ENCODE measurements at places on chromosomes 5 and 9.
A peak's percentile ranks its signal among the peaks of the same experiment; 100 is the strongest.

GRCh38 chr5:143495110-143495509 is 91.6 kb upstream of the NR3C1 start:
- no peak for DNase-seq

- DNase-seq, result no peak
Measured at GRCh38 chr9:121912812-121913627, 180.1 kb downstream of the TTLL11 start.

GRCh38 chr5:131324303-131324702 is 60.5 kb downstream of the CDC42SE2 start:
- no peak for DNase-seq

GRCh38 chr5:107331312-107331711 is 339.4 kb downstream of the EFNA5 start:
- DNase-seq, result no peak

GRCh38 chr9:75104607-75105006 is 16.3 kb downstream of the OSTF1 start:
- DNase-seq, result no peak

DNA sequence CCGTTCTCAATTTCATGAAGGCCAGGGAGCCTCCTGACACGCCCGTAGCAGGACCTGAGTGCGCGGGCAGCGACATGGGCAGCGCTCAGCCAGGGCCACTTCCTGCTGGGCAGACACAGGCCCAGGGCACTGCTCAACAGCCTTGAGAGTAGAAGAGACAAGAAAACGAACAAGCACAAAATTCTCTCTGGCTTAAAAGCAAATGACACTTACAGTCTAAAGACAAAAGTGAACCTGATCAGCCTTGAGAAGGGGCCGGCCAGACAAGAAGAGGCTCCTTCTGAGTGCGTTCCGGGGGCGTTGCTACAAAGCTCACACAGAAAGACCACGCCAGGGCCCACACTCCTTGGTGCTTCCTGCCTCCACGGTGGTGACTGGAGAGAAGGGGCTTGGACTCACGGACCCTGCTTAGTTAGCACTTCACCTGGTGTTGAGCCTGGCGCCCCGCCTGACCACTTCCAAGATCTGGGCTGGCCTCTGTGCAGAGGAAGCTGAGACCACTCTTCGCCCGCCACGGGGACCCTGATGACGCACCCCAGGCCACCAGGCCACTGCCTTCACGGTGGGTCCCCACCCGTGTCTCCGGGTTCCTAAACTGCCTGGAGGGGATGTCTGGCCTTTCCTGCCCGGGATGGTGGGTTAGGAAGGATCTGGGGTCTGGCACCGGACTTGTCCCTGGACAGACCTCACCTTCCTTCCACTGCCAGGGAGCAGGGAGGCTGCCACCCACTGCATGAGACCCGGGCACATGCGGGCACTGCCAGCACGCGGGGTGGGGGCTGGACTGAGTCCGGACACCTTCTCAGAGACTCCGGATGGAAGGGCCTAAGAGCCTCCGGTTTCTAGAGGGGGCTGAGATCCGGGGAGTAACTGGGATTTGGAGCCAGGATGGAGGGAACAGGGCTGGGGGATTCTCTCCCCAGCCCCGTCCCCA is 1.3 kb downstream of the SLC12A7 start:
- DNase-seq, result no peak

GRCh38 chr5:16617274-16617968 is 624 bp upstream of the RETREG1 start:
- DNase-seq, result peak; percentile 58

DNA sequence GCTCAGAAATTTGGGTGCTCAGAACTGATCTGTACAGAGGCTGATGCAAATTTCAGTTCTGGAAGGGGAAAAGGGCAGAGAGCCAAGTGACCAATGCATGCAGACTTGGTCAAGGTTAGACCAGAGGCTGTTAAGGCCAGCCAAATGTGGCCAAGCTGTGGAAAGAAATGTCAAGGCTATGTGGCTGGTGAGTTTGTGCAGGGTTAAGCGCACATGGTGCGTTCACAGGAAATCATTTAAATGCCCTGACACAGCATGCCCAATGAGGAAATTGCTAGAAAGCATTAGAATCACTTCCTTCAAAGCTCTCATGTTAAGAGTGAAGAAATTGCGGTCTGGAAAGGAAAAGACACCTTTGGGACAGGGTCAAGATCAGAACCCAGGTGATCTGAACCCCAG is 58.0 kb downstream of the PTPN3 start:
- no peak for DNase-seq

DNA sequence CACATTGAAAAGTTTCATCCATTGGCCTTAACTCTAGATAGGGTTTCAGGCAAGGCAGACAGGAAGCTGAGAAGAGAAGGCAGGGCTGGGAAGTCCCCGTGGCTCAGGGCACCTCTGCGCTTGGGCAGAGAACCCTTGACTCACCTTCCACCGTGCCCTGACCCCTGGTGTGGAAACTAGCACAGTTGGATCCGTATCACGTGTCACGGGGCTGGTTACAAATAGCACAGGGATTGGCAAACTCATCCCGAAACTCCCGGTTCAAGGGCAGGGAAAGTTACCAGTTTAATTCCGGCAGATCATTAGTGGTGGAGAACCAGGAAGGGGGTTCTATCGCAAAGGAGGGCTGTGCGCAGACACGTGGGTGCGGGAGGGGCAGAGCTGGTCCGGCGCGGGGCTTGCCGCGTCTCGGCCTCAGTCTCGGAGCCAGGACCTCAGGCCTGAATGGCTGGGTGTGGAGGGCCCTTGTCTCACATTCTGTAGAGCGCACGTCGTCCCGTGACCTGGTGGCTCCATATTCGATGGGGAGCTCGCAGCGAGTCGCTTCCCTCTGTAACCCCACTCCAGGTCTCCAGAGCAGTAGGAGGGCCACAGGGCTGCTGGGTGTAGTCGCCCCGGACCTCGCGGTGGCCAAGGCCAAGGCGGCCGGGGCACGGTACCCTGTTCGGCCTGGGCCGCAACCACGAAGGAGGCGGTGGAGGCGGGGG is 771 bp upstream of the TMEM171 start:
- no peak for DNase-seq

- peak; percentile 25 for DNase-seq
Measured at GRCh38 chr5:458547-459353, 15.8 kb downstream of the EXOC3 start.

- no peak for DNase-seq
Measured at GRCh38 chr5:20050262-20050661, 62.3 kb upstream of the CDH18 start.

- no peak for DNase-seq
Measured at GRCh38 chr5:11164531-11165294, 403.7 kb upstream of the DAP start.

DNA sequence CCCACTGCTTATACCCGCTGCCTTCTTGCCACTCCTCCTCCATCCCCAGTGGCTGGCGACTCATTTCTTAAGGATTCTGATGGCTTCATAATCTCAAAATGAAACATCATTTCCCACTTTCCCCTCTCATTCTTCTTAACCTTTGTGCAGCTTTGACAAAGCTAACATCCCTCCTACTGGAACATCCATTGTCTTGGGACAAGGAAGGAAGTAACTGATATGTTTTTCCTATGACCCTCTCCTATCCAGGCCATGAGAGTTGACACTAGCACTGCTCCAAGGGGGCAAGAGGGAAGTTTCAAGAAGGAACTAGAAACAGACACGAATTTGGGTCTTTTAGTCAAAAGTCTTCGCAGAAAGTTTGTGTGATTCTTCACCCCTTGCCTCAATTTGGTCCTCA is 71.7 kb upstream of the SNX2 start:
- no peak for DNase-seq

DNA sequence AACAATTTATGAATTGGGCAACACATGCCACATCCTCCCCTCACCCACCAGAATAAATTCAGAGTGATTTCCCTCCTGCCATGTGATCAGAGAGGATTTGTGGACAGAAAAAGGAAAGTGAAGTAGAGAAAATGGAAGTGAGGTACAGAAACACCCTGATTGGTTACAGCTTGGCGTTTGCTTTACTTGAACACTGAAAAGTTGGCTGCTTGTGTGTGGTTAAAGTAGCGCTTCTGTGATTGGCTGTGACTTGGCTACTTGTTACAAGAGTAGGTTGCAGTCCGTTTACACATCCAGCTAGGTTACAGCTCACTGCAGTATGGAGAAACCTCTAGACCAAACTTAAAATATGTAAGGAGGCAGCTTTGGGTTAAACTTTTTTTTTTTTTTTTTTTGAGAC is 205.2 kb upstream of the ZNF608 start:
- no peak for DNase-seq

GRCh38 chr9:134605966-134606357 is 35.6 kb upstream of the COL5A1 start:
- no peak for DNase-seq

DNA sequence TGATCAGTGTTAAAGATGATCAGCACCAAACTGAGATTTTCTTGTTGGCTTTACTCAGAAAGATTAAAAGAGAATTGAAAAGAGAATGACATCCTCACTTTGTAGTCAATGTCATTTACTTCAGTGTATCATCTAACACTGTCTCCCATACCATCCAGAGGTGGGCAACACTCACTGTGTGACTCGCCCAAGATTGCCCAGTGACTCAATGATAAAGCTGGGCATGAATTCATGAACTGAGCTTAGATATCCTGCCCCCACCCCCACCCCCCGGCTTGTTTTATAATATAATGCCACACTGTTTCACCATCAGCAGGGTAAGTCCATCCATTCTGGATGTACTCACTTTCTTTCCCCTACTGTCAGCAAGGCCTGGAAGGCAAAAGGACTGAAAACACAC is 242.2 kb downstream of the FAM114A2 start:
- no peak for DNase-seq

DNA sequence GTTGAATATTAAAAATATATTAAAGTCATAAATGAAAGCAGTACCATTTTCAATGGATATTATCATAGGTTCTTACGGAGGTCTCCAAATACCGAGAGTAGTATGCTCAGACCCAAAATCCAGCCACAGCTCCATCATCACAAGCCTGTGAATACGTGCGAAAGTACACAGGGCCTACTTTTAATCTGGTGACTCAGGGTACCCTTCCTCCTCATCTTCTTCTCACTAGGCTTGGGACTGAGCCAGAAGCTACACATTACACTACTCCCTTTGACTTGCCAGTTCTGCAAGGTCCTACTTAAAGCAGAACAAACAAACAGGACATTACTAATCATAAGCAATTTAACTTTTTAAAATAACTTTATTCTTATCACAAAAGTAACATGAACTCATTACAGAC is 7.6 kb upstream of the RIC1 start:
- DNase-seq, result no peak

- DNase-seq, result no peak
Measured at GRCh38 chr9:32854271-32854670, 70.9 kb downstream of the TMEM215 start.

DNA sequence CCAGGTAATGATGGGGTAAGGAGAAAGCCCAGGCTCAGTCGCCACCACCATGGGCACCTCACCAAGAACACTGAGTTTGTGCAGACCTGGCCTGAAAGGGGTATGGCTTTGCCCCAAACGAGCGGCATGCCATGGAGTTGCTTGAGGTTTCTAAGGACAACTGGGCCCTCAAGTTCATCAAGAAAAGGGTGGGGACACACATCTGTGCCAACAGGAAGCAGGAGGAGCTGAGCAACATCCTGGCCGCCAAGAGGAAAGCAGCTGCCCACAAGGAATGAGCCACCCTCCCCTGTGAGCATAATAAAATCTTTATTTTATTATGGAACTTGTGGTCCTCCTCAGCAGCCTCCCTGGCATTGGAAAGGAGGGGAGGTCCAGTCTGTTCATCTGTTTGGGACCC is 23.8 kb downstream of the CD14 start:
- DNase-seq, result no peak

DNA sequence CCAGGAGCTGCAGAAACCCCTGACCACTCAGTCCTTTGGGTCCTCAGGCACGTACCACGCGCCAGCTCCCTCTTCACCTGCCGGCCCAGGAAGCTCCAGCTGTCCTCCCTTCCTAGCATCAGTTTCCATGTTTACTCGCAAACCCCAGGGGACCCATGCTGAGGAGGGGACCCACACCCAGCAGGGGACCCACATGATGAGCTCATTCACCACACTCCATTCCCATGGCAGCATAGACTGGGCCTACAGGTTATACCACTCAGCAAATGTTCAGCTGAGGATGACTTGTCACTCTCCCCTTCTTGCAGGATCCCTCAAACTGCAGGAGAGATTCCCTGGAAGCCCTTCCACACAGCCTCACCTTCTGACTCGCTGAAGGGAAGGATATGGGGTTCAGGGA is 73.5 kb upstream of the GALNT10 start:
- DNase-seq, result no peak

- no peak for DNase-seq
Measured at GRCh38 chr5:149471406-149472183, 79.6 kb downstream of the CSNK1A1 start.

DNA sequence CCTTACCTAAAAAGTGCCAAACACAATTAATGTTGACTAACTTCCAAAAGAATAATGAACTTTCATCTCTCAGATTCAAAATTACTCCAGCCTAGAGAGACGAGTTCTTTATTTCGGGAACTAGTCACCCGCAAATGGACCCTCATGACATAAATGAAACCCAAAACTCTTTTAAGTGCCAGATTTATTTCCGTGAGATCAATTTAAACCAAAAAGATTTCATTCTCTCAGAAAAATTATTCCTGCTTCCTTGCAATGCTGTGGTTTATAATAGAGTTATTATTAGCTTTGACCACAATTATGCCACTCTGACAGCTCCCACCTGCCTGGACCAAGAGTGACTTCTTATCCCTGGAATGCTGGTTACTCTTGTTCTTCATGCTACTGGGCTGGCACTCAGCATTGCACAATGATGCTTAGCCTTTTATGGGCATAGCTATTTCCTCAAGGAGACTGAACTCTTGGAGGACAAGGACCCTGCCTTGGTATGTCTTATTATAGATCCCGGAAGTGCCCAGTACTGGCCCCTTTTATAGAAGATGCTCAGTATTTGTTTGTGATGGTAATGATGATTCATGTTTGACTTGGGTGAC is 183.5 kb downstream of the SNX18 start:
- DNase-seq, result no peak

- DNase-seq, result no peak
Measured at GRCh38 chr9:88508326-88508725, 26.7 kb upstream of the NXNL2 start.

DNA sequence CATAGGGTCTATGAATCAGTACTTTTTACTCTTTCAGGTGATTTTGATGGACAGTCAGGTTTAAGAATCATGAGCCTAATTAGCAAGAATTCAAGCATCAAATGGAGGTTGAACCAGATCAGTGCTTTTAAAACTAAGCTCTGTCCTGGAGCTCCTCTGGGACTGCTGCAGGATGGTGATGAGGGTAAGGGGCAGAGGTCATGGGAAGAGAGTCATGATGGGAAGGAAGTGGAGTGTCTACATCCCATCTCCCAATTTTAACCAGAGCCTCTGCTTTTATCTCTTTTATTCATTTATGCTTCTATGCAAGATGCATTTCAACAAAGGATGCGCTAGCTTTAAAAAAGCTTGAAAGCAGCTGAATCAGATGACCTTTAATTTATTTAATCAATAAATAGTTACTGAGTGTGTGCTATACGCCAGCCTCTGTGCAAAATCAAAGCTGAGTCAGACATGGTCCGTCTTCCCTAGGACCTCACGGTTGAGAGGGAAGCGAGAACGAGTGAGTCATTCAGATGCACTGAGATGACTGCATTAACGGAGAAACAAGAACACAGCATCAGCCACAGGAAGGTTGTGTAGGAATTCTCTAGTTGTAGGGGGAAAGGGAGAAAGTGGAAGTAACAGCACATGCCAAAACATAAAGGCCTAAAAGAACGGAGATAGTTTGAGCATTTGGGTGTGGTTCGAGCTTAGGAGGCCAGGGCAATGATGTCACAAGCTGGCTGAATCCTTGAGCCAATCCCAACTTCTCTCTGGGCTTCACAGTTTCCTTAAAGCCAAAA is 441.6 kb upstream of the BRINP1 start:
- DNase-seq, result no peak

All from CD4-positive, alpha-beta T cell treated with Interleukin-6 at 100 ng/mL for 8 hours (primary cell).